ENCODE measurements at places on chromosomes 7 and 10. TPM values are rescaled to one million over a fixed set of nuclear protein-coding genes. Genes with fewer than 3 reads are reported as not detected.

GRCh38 chr7:128791121-128791971, at the start of gene CCDC136:
CCDC136 (plus strand) TSS chr7:128791968; CDS start chr7:128792412, 444 bp downstream.
- DNase-seq: peak; percentile 74

BEND7 gene
- not detected for total RNA-seq

- no peak for DNase-seq
Measured at GRCh38 chr7:30738026-30738915, 13.7 kb upstream of the INMT start.

ACTR3C gene
- total RNA-seq: 5.8 TPM

ST8SIA6 gene
- 0.10 TPM for total RNA-seq

DNA sequence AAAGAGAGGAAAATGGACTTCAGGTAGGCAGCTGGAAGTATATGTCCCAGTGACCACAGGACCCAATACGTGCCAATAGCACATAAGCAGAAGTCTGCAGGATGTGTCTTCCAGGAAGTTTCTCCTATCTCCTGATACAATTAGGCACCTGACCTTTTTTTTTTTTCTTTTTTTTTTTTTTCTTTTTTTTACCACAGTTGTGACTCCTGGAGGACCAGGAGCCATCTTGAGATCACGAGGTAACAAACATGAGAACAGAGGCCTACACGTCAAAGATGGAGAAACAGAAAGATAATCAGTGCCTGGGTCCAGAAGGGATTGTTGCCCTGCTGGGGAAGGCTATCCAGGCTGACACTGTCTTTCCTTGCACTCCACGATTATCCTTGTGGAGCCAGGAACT, 312.4 kb upstream of the NEBL start:
- no peak for DNase-seq

- no peak for DNase-seq
Measured at GRCh38 chr7:36393826-36394225, 4.2 kb downstream of the ANLN start.

DNA sequence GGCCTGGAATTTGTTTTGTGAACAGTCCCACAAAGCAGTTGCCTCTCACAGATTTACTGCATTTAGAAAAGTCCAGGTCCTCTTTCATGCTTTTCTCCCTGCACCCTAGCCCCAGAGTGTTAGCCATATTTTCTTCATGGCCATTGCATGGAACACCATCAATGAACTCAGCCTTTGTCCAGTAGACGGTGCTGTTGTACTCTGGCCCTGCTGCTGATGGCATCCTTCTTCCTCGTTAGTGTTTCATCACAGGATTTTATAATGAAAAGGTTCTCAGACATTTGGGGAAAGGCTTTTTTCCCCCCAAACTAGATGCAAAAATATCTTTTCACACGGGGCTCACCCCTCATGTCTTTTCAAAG, 93.0 kb upstream of the SLC25A13 start:
- no peak for DNase-seq

- DNase-seq: no peak
Measured at GRCh38 chr10:43605850-43606322, 352 bp upstream of the ZNF485 start.

DNA sequence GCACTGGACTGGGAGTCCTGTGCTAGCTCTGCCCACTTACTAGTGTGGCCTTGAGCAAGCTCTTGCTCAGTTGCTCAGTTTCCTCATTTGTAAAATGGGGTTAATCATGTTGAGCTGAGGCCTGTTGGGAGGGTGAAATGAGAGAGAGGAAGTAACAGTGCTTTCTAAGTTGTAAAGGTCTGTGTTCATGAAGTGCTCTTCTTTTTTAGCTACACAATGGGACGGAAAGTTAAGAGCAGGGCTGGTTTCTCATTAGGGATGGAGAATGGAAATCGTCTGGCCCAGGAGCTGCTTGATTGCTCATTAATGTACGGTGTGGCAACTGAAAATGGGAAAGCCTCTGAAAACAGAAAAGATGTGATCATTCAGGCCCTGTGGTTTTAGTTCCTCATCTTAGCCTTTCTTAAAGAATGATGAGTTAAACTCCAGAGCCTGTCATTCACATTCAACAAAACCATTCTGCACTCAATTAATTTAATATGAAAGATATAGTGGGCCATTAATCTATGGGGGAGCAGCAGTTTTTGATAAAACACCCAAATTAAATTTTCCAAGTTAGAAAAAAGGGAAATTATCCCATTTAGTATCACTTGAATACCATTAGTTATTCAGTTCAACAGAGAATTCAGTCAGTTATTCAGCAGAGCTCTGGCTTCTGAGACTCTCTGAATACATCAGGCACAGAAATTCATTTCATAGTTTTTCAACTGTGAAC, 60.5 kb downstream of the SH2D4B start:
- peak; percentile 11 for DNase-seq

FAM180A gene
- not detected for total RNA-seq

- no peak for DNase-seq
Measured at GRCh38 chr10:70063418-70064098, 10.9 kb downstream of the MACROH2A2 start.

- DNase-seq: peak; percentile 66
Measured at GRCh38 chr7:74417419-74417971, 36.2 kb upstream of the GTF2IRD1 start.

HPS1 gene
- 22.8 TPM for total RNA-seq

MBL2 gene
- total RNA-seq: not detected

DNA sequence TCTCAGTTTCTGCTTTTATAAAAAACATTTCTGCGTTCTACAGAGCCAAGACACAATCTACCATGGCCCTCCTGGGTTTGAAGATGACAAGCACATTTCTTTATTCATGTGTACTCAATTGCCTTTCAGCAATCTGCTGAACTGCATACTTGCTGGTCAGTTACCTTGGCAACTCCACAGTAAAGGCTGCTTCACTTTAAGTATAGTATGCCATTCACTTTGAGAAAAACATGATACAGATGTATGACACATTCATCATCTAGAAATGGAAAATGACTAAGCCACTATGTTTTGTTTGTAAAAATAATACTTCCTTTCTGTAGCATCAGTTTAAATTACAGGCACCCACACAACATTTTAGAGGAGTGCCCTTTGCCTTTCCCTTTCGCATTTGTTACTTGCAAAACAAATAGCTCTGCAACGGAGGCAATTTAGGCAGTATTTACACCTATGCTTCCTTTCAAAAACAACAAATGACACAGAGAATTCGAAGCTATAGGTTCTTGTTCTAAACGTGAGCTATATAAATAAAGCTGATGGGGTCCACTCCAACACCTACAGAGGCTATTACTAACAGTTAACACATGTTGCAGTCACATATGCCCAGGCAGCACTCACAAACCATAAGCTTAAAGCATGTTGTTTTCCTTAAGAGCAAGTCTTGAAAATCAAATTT, 23.5 kb downstream of the SGCE start:
- no peak for DNase-seq

DNA sequence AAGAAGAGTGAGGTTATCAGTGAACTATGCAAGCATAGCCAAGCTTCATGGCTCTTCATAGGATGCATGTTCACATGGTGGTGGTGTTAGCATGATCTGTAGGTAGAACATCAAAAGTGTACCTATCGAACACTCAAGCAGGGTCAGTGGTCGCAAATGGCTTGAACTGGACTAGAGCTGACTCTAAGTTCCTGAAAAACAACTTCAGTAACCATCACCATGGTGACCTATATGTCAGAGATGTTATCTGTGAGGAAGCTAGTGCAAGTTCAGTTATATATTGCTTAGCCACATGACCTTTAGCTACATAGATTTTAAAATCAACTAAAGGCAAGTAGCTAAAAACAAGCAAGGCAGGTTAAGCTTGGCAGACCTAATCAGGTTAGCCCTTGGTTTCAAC, 163.1 kb upstream of the AGR3 start:
- DNase-seq: no peak

MSMB gene
- not detected for total RNA-seq

LUC7L2 gene
- 136 TPM for total RNA-seq

DNA sequence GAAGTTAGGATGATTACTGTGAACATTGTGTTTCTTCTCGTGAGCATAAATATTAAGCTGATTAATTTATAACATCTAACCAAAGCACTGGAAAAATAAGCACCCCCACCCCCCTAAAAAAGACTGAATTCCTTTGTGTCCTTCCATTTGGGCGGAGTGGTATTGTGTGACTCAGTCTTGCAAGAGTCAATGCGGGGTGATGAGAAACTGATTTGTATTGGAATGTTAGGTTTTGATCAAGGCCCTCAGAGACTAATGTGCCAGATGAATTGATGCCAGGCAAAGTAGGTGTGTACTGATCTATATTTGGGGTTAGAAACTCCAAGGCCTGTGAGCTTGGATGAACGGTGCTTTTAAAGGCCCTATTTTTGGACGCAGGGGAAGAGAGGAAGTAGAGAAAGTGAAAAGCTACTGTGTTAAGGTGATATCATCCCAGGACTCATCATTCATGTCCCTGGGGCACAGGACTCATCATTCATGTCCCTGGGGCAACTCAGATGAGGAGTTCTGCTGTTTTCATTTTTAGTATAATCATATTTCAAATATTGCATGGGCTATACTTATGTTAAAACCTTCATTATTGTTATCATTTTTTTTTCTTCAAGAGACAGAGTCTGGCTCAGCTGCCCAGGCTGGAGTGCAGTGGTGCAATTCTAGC, 61.3 kb upstream of the PTN start:
- no peak for DNase-seq

DNA sequence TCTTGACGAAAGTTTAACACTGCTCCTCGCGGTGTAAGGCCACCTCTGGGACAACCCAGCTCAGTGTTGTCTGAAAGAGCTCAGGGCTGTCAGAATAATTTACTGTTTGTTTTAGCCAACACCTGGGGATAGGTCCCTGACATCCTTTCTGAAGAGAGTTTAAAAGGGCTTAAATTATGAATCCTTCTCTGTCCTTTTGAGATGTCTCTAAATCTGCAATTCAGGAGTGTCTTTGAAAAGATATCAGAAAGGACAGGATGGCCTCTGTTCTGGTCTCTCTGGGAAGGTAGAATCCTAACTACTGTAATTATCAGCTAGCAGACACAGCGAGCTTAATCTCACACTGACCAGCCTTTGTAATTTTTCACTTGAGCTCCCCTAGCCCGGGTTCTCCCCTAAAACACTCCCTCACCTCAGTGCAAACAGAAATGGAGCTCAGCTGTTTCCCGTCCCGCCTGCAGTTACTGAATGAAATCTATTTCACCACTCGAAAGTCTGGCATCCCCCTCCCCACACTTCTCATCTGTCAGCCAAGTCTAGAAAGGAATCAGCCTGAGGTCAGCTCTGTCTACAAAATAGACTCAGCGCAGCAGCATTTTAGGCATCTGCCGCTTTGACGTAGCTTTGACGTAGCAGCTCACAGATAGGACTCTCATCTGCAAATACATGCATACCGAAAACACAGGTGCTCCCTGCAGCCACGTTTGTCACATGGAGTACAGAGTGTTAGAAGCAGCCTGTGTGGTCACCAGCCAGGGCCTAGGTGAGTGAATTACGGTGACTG, 4.8 kb downstream of the DYNC2I1 start:
- no peak for DNase-seq

CDHR3 gene
- 0.71 TPM for total RNA-seq

DNA sequence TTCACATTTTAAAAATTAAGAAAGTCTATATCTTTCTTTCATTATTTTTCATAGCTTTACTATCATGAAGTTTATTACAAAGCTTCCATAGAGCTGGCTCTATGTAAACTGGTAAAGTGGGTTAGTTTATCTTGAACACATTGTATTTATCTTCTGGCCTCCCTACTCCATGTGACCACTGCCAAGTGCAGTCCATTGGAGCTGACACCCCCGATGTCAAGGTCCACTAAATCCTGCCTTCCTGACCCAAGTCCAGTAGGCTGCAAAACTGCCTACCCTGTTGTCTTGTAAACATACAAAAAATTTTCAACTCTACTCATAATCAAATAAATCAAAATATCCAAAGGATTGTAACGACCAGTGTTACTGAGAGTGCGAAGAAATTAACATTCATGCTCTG, 10.2 kb downstream of the DNAJC12 start:
- no peak for DNase-seq

- DNase-seq: no peak
Measured at GRCh38 chr10:87716348-87716670, 56.6 kb downstream of the PAPSS2 start.

- no peak for DNase-seq
Measured at GRCh38 chr7:157564517-157565177, 227.8 kb downstream of the DNAJB6 start.

- no peak for DNase-seq
Measured at GRCh38 chr10:131998845-131999681, 17.3 kb upstream of the BNIP3 start.

DNA sequence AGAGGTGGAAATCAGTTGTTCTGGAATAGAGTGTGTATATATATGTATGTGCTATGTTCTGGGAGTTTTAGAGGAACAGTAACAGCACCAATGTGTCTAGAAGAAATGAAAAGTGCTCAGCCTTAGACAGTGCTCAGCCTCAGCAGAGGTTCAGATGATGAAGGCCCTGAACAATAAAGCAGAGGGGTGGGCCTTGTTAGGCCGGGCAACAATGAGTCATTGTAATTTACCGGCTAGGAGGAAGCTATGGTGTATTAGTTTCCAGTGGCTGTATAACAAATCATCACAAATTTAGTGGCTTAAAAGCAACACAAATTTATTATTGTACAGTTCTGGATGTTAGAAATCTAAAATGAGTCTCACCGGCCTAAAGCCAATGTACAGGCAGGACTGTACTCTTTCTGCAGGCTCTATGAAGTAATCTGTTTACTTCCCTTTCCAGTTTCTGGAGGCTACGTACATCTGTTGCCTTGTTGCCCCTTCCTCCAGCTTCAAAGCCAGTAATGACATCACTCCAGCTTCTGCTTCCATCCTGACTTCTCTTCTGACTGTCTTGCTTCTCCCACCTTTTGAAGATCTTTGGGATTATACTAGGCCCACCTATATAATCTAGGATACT, 84.6 kb downstream of the CH25H start:
- DNase-seq: no peak

DNA sequence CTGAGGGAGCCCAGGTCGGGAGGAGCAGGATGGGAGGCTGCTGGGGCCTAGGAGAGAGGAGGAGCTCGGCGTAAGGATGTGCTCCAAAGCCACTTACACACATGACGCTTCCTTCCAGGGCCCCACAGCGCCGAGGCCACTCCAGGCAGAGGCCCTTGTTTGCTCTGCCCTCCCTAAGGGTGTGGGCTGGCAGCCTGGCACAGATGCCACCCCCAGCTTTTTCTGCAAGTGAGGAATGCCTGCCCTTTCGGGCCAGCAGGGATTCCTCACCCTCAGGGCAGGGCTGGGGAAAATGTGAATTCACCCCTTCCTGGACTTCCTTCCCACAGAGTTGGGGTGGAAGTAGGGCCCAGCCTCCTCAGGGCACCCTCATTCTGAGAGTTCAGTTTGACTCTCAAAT, 5.6 kb upstream of the AQP1 start:
- no peak for DNase-seq

GRCh38 chr10:63799521-63800300, 278.5 kb downstream of the REEP3 start:
- no peak for DNase-seq

DNA sequence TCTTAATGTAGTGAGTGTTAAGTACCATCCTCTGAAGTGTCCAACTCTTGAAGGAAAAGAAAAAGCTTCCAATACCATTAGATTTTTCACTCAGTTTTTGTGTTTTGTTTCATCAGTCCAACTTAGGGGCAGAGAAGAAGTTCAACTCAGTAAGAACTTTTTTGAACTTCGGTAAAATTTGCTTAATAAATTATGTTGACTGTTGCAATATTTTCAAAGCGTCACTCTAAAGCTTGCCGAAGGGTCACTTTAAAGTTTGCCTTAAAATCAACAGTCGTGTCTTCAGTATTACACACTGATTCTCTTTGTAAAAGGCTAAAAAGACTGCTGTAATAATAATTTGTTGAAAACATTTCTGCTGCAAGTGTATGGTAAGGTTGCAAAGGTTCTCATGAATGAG, 17.6 kb downstream of the CD36 start:
- no peak for DNase-seq

- no peak for DNase-seq
Measured at GRCh38 chr10:21526860-21527597, 1.5 kb upstream of the SKIDA1 start.

Measured in activated naive CD4-positive, alpha-beta T cell treated with anti-CD3 and anti-CD28 coated beads, Interleukin-2, amount 50 U/mL, for 72 hours (primary cell).